Stimulated activated CD8-positive, alpha-beta memory T cell treated with anti-CD3 and anti-CD28 coated beads, Interleukin-4, amount 100 ng/mL, for 1 hour (primary cell): ENCODE measurements at places on chromosomes 6 and 20.
A peak's percentile ranks its signal among the peaks of the same experiment; 100 is the strongest.

DNA sequence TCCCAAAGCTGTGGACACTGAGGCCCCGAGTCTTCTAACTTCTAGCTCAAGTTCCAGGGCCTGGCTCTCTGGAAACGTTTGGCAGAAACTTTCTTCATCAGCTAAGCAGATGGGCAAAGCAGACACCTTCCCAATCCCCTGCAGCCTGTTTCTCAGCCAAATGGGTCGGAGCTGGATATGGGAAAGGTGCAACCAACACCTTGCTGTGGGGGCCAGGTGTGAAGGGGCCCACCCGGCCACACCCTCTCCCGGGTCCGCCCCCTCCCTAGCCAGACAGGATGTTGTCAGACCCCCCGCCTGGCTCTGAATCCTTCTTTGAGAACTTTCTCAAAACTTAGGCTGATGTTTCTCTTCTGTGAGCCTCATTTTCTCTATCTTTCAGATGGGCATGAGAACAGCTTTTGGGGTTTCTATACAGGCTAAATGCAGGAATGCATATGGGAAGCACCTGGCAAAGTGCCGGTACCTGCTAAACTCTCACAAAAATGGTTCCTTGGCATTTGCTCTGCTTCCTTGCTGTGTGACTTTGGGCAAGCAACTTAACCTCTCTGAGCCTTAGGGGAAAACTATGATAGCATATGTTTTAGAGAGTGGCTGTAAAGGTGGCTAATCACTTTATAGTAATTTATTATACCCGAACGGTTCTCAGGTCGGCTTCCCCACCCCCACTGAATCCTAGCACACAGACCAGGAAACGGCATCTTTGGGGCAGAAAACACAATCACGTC, 1.8 kb downstream of the SNAI1 start:
- no peak for DNase-seq

GRCh38 chr6:7992002-7992815, 72.0 kb downstream of the BLOC1S5 start:
- no peak for DNase-seq

- no peak for DNase-seq
Observed at GRCh38 chr6:122268394-122268793, 131.1 kb upstream of the HSF2 start.

DNA sequence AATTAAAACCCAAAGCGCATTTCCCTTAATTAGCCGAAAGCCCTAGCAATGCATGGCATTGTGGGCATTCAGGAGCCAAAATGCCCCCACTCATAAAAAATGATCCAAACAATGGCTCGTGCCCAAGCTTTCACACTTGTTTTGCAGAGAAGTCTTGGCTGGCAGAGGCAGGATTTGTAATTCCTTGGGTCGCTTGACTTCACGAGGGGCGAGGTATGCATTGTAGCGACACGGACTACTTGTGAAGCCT, 613 bp upstream of the SASH1 start:
- DNase-seq = no peak

DNA sequence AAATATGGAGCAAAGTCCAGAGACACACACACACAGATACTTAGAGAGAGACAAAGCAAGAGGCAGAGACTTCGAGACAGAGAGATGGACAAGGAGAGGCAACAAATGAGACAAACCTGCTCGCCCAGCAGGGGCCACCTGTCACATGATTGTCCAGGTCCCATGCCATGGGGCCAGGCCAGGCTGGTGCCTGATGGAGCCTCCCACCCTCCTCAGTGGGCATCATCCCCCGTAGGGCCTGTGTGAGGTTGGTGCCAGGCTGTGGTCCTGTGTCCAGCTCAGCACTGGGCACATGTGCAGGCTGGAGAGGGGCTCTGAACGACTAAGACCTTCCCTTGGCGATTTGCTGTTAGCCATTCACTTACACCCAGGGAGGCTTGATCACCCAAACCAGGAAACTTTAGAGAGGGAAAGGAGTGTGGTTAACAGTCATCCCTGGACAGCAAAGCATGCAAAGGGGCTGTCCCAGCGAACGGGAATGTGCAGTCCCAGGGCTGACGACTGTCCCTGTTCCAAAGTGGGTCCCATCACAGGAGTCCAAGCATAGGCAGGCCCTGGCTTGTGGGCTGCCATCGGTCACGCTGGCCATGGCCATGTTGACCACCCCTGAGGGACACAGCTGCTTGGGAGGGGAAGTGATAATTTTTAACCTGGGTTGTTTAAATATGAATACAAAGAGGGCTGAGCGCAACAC, 38.4 kb upstream of the PHACTR3 start:
- no peak for DNase-seq

DNA sequence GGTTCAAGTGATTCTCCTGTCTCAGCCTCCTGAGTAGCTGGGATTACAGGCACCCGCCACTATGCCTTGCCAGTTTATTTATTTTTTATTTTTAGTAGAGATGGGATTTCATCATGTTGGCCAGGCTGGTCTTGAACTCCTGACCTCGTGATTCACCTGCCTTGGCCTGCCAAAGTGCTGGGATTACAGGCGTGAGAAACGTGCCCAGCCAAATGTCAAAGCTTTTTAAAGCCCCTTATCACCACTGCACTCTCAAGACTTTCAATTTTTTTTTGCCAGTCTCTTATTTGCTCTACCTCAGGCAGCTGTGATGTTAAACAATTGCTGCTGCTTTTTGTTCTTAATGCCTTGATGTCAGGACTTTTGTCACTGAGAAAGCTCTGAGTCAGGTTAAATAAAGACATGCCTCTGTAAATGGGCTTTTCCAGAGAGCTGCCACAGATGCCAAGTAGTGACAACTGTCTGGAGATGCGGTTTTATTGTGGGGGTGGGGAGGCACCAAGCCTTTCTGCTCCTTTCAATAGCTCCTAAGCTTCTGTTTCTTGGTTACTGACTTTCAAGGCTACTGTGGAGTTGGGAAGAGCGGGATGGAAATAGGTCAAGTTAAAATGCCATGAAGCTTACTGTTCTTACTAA, 29.2 kb downstream of the RSPH3 start:
- DNase-seq = no peak

- DNase-seq = no peak
Observed at GRCh38 chr6:125203395-125203794, 49.8 kb downstream of the TPD52L1 start.

- DNase-seq = no peak
Observed at GRCh38 chr6:46734867-46735719, at the start of gene PLA2G7. Gene PLA2G7 (minus strand): TSS chr6:46735375. CDS start chr6:46722891, 12,484 bp downstream.

- no peak for DNase-seq
Observed at GRCh38 chr20:34705008-34705396, 858 bp downstream of the TP53INP2 start.

DNA sequence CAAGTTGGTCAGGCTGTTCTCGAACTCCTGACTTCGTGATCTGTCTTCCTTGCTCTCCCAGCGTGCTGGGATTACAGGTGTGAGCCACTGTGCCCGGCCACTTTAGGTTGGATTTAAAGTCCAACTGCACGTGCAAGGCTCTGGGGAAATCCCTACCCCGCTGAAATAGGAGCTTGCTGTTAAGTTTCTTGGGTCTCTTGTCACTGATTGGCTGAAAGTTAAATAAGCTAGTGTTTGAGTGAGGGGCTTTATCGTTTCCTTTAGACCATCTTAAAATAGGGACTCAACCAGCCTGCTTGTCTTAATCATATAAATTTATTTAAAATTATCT, 11.1 kb upstream of the SERINC1 start:
- no peak for DNase-seq

GRCh38 chr6:156840606-156841005, 63.4 kb downstream of the ARID1B start:
- DNase-seq = no peak

GRCh38 chr6:87436435-87436834, 28.7 kb downstream of the CFAP206 start:
- peak; percentile 13 for DNase-seq

DNA sequence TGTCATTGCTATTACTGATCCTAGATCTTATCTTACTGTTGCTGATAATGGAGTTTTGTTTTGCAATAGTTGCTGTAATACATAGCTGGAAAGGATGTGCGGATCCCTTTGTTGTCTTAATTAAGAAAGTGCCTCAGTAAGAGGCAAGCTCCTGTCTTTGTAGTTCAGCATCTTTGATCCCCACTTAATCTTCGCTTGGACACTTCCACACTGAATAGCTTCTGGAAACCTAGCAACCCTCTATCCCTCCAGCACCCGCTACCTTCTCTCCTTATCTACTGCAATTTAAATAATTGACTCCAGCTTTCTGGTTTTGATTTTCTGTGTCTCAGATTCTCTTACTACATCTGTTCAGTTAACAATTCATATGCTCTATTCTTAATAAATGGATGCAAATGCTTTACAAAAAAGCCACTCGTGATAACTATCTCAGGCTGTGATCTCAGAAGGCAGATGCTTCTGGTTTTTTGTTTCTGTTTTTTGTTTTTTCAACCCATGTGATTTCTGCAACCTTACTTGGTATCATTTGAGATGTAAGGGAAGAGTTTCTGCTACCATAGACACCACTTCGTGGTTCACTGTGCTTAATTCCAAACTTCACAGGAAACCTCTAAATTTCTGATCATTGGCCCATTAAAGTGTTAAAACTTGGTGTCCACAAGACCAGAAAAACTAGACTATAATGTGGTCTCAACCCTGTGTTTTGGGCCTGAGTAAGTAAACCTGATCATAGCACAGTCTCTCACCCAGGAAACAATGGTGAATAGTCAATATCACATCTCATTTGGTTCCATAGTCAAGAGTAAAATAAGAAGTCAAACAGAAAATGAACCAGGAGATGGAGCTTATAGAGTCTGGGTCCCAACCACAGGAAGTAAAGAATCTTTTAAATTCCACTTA, 352.1 kb upstream of the SOX4 start:
- DNase-seq = no peak

DNA sequence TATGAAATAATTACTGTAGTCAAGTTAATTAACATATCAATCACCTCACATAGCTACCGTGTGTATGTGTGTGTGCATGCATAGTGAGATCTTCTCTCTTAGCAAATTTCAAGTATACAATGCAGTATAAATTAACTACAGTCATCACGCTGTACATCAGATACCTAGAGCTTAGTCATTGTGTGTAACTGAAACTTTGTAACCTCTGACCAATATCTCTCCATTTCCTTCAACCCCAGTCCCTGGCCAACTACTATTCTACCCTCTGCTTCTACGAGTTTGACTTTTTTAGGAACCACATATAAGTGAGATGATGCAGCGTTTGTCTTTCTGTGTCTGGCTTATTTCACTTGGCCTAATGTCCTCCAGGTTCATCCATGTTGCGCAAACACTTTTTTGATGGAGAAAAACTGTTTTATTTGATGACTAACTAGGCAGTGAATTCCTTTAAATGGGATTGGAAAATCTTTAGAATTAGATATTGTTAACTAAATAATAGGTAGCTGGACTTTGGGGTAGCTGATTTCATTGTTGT, 459.5 kb downstream of the DHX35 start:
- DNase-seq = no peak

DNA sequence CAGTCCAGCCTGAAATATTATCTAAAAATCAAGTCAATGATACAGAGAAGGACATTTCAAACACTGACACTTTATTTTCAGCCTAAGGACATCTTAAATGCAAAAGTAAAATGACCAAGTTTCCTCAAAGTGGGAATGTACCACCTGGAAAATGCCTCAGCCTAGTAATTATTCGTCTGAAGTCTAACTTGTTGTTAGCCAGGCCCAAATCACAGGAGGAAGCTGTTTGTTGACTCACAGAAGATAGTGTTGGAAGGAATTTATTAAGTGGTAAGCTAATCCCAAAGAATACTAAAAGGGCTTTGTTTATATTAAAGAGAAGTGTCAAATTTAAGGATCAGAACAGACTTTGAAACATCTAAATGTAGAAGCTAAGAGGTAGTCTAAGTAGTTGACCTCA, 2.5 kb downstream of the PDE7B start:
- no peak for DNase-seq

GRCh38 chr6:11650025-11650696, 112.6 kb downstream of the TMEM170B start:
- no peak for DNase-seq

GRCh38 chr6:41283600-41283999, 2.9 kb downstream of the TREM1 start:
- DNase-seq = no peak

- DNase-seq = no peak
Observed at GRCh38 chr6:73108949-73109348, 116.3 kb downstream of the KHDC1L start.

GRCh38 chr20:61913423-61914225, 152.1 kb downstream of the TAF4 start:
- no peak for DNase-seq

DNA sequence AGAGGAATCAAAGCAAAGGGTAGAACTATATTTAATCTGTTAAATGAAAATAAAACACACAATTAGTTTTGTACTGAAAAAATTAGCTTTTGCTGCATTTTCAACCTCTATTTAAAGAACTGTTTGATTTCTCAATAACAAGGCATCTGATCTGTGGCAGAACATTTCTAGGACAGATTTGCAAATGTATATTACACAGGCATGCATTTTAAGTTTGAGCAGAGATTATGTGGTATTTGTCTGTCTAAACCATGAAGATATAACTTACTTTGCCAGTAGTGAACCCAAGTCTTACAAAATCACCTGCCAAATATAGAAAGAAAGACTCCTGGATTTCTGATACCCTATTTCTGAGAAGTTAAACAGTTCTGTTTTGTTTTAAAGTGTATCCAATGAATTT, 71.9 kb downstream of the TFAP2B start:
- no peak for DNase-seq

DNA sequence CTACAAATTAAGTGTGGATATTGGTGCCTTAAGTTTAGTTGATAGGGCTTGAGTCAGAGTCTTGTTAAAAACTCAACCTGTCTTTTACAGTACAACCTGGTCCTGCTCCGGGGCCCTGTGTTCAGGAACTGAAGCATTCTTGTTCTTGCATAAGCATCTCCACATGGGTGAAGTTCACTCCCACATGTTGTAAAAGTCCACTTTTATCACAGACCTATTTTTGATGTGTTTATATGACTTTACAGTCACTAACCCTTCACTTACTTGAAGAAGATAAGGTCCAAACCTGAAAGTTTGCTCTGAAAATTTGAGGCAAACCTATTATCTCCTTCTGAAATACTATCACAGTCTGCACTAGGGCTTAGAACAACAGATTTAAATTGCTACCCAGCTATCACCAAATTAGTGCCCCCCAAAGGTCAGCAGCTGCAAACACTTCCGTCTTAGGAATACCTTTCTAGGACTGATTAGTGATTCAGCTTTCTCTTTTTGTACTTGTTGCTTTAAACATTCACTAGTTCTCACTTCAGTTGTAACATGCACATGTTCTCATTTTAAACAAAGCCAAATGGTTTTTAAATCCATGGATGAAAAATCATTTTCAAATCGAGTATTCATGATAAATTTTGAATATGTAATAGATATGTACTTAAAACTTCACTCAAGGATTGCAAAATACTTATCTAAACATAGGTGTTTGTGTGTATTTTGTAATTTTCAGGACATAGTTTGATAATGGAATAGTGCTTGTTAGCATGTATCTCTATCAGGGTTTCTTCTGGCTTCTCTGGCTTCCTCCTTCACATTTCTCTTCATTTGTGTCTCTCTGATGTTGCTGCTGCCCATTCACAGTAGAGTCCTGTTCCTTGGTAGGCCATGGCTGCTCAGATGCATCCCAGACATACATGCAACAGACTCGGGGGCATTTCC, 469.8 kb upstream of the SOX4 start:
- no peak for DNase-seq
